Renal cortical epithelial cell (primary cell): ENCODE measurements at places on chromosomes 2 and 18. TPM values are rescaled to one million over a fixed set of nuclear protein-coding genes. Genes with fewer than 3 reads are reported as not detected.

Gene COBLL1
- 11.6 and 117 TPM in 2 replicates for total RNA-seq

Gene LHCGR
- total RNA-seq: not detected in 2 replicates

Gene MC4R
- not detected in 2 replicates for total RNA-seq

Gene NYAP2
- total RNA-seq: not detected in 2 replicates

Gene PIEZO2
- under 0.01 and 0.30 TPM in 2 replicates for total RNA-seq

Gene APLF
- total RNA-seq: 8.5 and 11.8 TPM in 2 replicates

Gene DSC3
- 0.20 and 0.69 TPM in 2 replicates for total RNA-seq

Gene IL36G
- total RNA-seq: not detected in 2 replicates

Gene EHBP1
- 29.0 and 97.9 TPM in 2 replicates for total RNA-seq

Gene CXXC1
- total RNA-seq: 24.5 and 61.1 TPM in 2 replicates

Gene AQP12A
- not detected in 2 replicates for total RNA-seq

Gene TXNDC2
- not detected in 2 replicates for total RNA-seq

Gene MROH2A
- total RNA-seq: 0.15 TPM in 1 of 2 replicates, not detected in the other

Gene PROKR1
- not detected in 2 replicates for total RNA-seq

Gene RGPD4
- total RNA-seq: under 0.01 TPM in 1 of 2 replicates, not detected in the other

Gene C2orf66
- 0.35 TPM in 1 of 2 replicates, not detected in the other for total RNA-seq

Gene EVX2
- not detected in 2 replicates for total RNA-seq

Gene SMC6
- total RNA-seq: 22.2 and 33.8 TPM in 2 replicates

Gene ECEL1
- 0.65 TPM in 1 of 2 replicates, not detected in the other for total RNA-seq

Gene COX5B
- 143 and 359 TPM in 2 replicates for total RNA-seq

Gene CGREF1
- total RNA-seq: 0.20 and 1.6 TPM in 2 replicates

Gene GCC2
- 28.7 and 102 TPM in 2 replicates for total RNA-seq

Gene GBX2
- 1.0 TPM in 1 of 2 replicates, not detected in the other for total RNA-seq

Gene GAL3ST2
- 0.17 and 0.70 TPM in 2 replicates for total RNA-seq

Gene KDSR
- total RNA-seq: 26.2 and 75.1 TPM in 2 replicates

Gene CYP27A1
- 18.6 and 42.8 TPM in 2 replicates for total RNA-seq
